ENCODE measurements at places on chromosomes 1 and 21.

DNA sequence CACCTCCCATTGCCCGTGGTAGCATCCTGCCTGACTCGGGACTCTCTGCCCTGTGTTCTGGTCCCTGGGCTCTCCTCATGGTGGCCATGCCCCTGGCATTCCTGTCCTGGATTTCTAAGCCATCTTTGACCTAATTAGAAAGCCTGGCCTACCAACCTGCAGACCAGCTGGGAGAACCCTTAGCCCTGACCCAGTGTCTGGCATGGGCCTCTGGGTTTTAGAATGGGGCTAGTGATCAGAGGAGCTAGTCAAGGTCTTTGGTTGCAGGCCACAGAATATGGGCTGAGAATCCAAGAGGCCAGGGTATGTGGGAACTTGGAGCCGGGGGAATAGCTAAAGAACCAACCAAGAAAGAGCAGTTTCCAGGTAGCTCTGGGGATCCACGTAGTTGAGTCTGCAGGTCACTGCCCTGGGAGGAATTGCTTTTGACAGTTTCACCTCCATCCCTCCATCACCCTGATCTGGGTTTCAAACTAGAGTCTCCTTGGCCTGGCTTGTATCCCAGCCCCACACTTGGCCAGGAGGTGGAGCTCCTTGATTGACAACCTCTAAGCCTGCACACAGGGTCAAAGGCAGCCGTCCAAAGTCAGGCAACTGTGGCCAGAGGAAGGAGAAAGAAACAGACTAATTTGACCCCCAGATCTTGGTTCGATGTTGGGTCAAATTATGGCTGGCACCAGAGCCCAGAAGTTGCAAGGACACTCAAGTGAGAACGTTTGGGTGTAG, 54.7 kb upstream of the ABCG1 start:
- peaks cover 23% of the 10 kb centered on the region for H3K4me1 ChIP-seq
- DNase-seq: peak; percentile 50
- H3K36me3 ChIP-seq: no peaks in the 10 kb centered on the region
- no peak overlapping the region for H3K27ac ChIP-seq
- H3K27me3 ChIP-seq: no peaks in the 10 kb centered on the region

DNA sequence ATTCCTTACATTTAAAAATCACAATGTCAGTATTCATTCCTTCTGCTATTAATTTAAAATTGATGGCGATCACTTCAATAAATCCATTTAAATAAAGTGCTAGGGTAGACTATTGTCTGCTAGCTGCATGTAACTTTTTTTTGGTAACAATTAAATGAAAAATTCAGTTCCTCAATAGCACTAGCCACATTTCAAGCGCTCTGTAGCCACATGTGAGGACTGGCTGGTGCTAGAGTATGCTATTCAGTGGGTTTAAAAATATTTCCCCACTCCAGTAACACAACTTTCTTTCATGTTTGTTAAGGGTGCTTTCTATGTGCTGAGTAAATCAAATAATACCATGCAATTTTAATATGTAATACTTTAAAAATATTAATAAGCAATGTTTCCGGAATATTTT, 108.2 kb downstream of the LTN1 start:
- H3K36me3 ChIP-seq: peaks cover 12% of the 10 kb centered on the region
- peak overlapping the region; percentile 86 for H3K27ac ChIP-seq
- no peaks in the 10 kb centered on the region for H3K27me3 ChIP-seq
- peaks cover 3% of the 10 kb centered on the region for H3K4me1 ChIP-seq
- DNase-seq: peak; percentile 40

- no peaks in the 10 kb centered on the region for H3K27me3 ChIP-seq
Measured at GRCh38 chr1:104463126-104463697, 713.5 kb downstream of the AMY1C start.

DNA sequence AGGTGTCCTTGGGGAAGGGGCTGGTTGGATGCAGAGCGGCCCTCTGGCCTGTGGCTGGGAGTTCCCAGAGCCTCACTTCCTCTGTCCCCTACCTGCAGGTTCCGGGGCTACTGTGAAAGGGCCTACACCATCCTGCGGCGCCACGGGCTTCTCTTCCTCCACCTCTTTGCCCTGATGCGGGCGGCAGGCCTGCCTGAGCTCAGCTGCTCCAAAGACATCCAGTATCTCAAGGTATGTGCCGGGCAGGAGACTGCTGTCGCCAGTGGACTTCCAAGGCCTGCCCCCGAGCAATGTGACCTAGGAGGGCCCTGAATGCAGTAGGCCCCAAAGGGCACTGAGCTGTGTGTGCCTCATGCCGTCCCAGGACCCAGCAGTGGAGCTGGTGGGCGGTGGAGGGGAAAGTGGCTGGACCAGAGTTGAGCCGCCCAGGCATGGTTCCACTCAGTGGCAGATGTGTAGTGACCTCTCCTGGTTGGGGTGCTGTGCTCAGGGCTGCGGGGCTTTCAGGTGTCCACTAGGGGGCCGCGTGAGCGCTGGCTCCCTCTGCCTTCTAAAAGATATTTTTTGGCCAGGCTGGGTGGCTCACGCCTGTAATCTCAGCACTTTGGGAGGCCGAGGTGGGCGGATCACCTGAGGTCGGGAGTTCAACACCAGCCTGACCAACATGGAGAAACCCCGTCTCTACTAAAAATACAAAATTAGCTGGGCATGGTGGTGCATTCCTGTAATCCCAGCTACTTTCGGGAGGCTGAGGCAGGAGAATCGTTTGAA, 73.4 kb downstream of the PIK3CD start:
- no peak overlapping the region for H3K4me3 ChIP-seq
- peak; percentile 86 for DNase-seq
- peaks cover 91% of the 10 kb centered on the region for H3K36me3 ChIP-seq
- no peaks in the 10 kb centered on the region for H3K27me3 ChIP-seq

GRCh38 chr1:55957276-55957675, 622.1 kb downstream of the PLPP3 start:
- no peaks in the 10 kb centered on the region for H3K36me3 ChIP-seq
- no peak for DNase-seq
- no peak overlapping the region for H3K27ac ChIP-seq
- H3K27me3 ChIP-seq: no peaks in the 10 kb centered on the region
- H3K4me1 ChIP-seq: no peaks in the 10 kb centered on the region

DNA sequence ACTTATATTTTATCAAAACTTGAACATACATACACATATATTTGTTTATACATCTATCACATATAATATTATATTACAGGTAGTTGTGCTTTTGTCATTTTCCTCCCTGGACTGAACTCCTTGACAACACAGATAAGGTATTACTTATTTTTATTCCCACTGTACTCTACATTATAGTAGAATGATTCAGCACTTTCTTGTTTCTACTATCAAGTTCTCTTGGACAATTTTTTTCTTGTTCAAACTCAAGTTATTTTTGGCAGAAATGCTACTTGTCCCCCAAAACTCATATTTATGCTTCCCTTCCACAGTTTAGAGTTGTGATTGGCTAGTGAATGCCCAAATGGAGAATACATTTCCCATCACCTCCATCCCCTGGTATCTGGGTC, 10.8 kb upstream of the PTPRC start:
- peak overlapping the region; percentile 77 for H3K27ac ChIP-seq
- peaks cover 28% of the 10 kb centered on the region for H3K4me1 ChIP-seq
- H3K4me3 ChIP-seq: no peak overlapping the region
- no peaks in the 10 kb centered on the region for H3K27me3 ChIP-seq

- no peaks in the 10 kb centered on the region for H3K27me3 ChIP-seq
- no peak overlapping the region for H3K4me3 ChIP-seq
- H3K27ac ChIP-seq: no peak overlapping the region
- H3K36me3 ChIP-seq: no peaks in the 10 kb centered on the region
- no peaks in the 10 kb centered on the region for H3K4me1 ChIP-seq
Measured at GRCh38 chr1:61674221-61674620, 50.7 kb downstream of the TM2D1 start.

DNA sequence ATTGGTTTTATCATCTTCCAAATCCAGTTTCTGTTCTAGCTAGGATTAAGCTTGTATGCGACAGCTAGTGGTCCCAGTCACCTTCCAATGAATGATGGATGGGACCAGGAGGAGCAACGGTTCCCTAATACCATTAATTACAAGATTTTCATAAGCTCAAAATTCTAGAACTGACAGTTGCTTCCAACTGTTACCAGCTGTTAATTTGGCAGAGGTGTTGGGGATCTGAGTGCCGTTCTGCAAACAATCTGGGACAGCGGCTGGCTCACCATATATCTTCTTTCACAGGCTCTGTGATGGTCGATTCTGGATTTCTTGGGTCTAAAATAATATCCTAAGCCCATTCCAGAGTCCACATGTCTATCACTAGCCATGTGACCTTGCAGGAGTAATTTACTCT, 34.5 kb upstream of the RALGPS2 start:
- H3K36me3 ChIP-seq: no peaks in the 10 kb centered on the region
- DNase-seq: no peak
- H3K27me3 ChIP-seq: no peaks in the 10 kb centered on the region
- H3K4me1 ChIP-seq: no peaks in the 10 kb centered on the region
- no peak overlapping the region for H3K27ac ChIP-seq
- no peak overlapping the region for H3K4me3 ChIP-seq

DNA sequence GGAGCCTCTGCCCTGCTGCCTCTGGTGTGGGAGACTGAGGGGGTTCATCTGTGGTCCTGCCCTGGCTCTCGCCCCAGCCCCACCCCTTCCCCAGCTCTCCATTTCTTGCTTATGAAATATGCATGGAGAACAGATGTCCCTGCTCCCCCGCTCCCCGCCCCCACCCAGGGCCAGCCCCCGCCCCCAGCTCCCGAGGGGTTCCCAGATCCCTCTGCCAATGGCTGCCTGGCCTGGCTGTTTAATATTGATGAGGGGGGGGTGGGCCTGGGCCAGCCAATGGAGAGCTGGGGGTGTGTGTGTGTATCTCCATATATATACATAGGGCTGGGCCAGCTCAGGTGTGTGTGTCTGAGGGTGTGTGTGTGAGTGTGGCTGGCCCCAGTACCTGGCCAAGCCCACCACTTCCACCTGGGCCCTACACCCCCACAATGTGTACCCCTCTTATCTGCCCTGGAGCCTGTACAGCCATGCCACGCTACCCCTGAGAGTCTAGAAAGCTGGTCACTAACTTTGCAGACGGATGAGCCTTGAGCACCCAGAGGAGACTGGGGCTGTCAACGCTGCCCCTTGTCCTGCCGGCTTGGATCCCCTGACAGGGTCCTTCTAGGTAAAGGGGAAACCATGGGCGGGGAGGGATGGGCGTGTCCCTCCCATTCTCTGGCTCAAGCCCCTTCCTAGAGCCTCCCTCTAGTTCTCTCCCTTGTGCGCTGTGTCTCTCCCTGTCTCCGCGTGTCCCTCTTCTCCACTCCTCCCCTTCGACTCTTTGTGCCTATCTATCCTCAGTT, at the start of gene NHLH1:
Gene NHLH1, plus strand, starts transcription at position 341 of the 785 bp plus-strand sequence. CDS start 3,661 bp downstream, outside the sequence.
- no peaks in the 10 kb centered on the region for H3K27me3 ChIP-seq
- H3K4me1 ChIP-seq: no peaks in the 10 kb centered on the region

- H3K4me1 ChIP-seq: no peaks in the 10 kb centered on the region
- no peak for DNase-seq
- H3K4me3 ChIP-seq: no peak overlapping the region
- H3K27ac ChIP-seq: no peak overlapping the region
- no peaks in the 10 kb centered on the region for H3K27me3 ChIP-seq
- no peaks in the 10 kb centered on the region for H3K36me3 ChIP-seq
Measured at GRCh38 chr1:69319287-69319686, 248.4 kb upstream of the LRRC7 start.

- no peak overlapping the region for H3K27ac ChIP-seq
- DNase-seq: no peak
- no peaks in the 10 kb centered on the region for H3K27me3 ChIP-seq
- peaks cover under 1% of the 10 kb centered on the region for H3K36me3 ChIP-seq
- H3K4me1 ChIP-seq: peaks cover 27% of the 10 kb centered on the region
Measured at GRCh38 chr1:156055281-156056048, 883 bp downstream of the LAMTOR2 start.

DNA sequence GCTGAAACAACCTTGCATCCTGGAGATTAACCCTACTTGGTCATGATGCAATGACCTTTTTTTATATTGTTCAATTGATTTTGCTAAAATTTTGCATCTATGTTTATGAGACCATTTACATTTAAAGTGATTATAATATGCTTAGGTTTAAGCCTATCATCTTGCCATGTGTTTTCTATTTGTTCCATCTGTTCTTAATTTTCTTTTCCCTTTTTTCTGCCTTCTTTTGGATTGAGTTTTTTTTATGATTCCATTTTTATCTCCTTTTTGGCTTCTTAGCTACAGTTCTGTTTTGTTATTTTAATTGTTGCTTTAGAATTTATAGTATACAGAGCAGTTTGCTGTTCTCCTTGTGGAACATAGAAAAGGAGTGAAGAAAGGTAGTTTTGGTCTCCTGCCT, 385.1 kb upstream of the USP24 start:
- no peaks in the 10 kb centered on the region for H3K36me3 ChIP-seq
- no peaks in the 10 kb centered on the region for H3K4me1 ChIP-seq
- H3K27ac ChIP-seq: no peak overlapping the region
- no peak overlapping the region for H3K4me3 ChIP-seq
- no peaks in the 10 kb centered on the region for H3K27me3 ChIP-seq

GRCh38 chr1:2330519-2331199, 60.7 kb downstream of the MORN1 start:
- no peaks in the 10 kb centered on the region for H3K4me1 ChIP-seq
- H3K4me3 ChIP-seq: no peak overlapping the region
- no peaks in the 10 kb centered on the region for H3K36me3 ChIP-seq
- DNase-seq: no peak

DNA sequence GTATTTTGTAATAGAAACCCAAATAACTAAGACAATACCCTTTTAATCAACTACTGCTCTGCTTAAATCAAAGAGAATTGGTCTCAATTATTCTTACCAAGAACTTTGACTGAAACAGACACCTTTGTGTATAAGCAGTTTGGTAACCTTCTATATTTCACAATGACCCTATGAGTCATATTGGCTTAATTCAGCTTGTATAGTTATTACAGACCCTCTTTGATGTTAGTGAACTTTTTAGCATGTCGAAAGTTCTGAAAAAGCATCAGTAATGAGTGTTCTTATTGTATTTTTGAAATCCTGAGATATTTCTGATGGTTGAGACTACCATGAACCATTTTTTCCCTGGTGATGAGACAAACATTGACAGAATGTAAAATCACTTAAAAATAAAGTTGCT, 43.3 kb upstream of the RABGAP1L start:
- H3K4me3 ChIP-seq: no peak overlapping the region
- no peaks in the 10 kb centered on the region for H3K36me3 ChIP-seq
- no peaks in the 10 kb centered on the region for H3K27me3 ChIP-seq
- no peaks in the 10 kb centered on the region for H3K4me1 ChIP-seq
- H3K27ac ChIP-seq: no peak overlapping the region

DNA sequence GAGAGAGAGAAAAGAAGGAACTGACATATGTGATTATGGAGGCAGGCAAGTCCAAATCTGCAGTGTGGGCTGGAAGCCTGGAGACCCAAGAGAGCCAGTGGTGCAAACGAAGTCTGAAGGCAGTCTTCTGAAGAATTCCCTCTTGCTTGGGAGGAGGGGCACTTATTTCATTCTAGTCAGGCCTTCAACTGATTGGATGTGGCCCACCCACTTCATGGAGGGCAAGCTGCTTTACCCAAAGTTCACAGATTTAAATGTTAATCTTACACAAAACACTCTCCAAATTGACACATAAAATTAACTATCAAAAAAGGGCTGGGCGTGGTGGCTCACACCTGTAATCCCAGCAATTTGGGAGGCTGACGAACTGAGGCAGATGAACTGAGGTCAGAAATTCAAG, 103.5 kb upstream of the RAB3GAP2 start:
- DNase-seq: no peak
- no peaks in the 10 kb centered on the region for H3K27me3 ChIP-seq
- H3K4me1 ChIP-seq: no peaks in the 10 kb centered on the region
- H3K4me3 ChIP-seq: no peak overlapping the region

GRCh38 chr21:46163380-46163779, 8.0 kb upstream of the FTCD start:
- no peak for DNase-seq
- H3K4me1 ChIP-seq: no peaks in the 10 kb centered on the region
- no peak overlapping the region for H3K4me3 ChIP-seq
- no peaks in the 10 kb centered on the region for H3K27me3 ChIP-seq
- H3K36me3 ChIP-seq: no peaks in the 10 kb centered on the region
- H3K27ac ChIP-seq: no peak overlapping the region

Measured in natural killer cell (primary cell).